ENCODE measurements at places on chromosomes 7 and 10.

DNA sequence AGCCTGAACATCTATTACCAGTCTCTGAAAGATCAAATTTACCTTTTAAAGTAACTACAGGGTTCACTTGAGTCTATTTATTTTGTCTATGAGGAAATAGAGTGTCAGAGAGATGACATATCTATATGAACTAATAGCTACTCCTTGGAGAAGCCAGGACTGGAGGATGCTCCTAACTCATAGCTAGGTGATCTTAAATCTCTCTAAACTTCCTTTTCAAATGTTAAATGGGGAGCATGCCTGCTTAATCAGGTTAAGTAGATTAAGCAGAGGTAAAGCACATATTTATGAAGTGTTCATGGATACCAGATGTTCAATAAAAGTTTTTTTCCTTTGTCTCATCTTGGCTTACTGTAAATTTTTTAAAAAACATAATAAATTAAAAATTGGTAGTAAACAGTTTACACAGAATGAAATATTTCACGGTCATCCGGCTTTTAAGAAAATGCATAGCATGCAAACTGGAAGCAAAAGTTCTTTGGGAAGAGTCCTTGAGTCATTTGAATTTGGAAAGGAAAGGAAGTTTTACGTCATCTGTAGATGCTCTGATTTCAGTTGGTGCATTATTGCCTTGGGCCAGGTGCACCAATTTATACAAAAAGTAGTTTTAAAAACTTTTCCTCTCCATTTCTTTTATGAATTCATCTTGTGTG is 155.1 kb downstream of the BICC1 start:
- DNase-seq, result no peak
- no peak overlapping the region for H3K4me3 ChIP-seq
- H3K4me1 ChIP-seq, result no peaks in the 10 kb centered on the region
- no peaks in the 10 kb centered on the region for H3K27me3 ChIP-seq

DNA sequence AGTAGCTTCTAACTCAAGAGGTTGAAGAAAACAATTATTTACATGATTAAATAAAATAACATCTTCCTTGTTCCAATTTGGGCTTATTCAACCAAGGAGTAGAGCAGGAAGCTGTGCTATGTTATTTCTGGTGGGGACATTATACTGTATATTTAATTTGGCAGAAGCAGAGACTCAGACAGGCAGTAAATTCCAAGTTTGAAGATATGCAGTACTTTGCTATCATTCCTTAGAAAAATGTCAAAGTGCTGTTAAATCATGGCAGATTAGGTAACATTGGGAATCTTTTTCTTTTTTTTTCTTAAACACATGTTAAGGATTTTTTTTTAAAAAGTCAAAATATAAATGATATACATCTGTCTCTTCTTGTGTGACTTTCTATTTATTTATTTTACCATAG is 190.1 kb downstream of the SUGCT start:
- H3K36me3 ChIP-seq, result no peaks in the 10 kb centered on the region
- no peak overlapping the region for H3K4me3 ChIP-seq
- DNase-seq, result no peak
- H3K4me1 ChIP-seq, result no peaks in the 10 kb centered on the region
- H3K27ac ChIP-seq, result no peak overlapping the region
- no peaks in the 10 kb centered on the region for H3K27me3 ChIP-seq

- no peaks in the 10 kb centered on the region for H3K36me3 ChIP-seq
- DNase-seq, result no peak
- H3K27ac ChIP-seq, result no peak overlapping the region
Measured at GRCh38 chr10:26946102-26946811, 85.5 kb upstream of the ABI1 start.

DNA sequence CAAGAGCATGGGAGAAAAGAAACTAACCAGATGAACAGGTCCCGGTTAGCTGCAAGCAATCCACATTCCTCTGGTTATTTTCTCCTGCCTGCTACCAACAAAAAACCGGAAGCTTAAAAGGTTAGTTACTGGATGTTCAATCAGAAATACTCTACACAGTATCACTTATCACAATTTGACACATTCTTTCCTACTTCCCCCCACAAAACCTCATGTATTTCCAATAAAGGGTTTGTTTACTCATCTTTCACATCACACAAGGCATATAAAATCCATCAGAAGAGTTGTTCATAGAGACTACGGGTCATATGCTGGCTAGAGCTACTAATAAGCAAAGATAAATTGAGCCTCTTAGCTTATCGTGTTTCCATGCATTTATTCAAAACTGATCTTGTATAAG is 4.8 kb downstream of the SLC25A28 start:
- H3K27me3 ChIP-seq, result no peaks in the 10 kb centered on the region
- DNase-seq, result no peak
- H3K4me1 ChIP-seq, result peaks cover 7% of the 10 kb centered on the region
- no peak overlapping the region for H3K27ac ChIP-seq
- H3K4me3 ChIP-seq, result no peak overlapping the region

Data from uterus (tissue), 4 donors.